Fibroblast of the conjunctiva (primary cell): ENCODE measurements at places on chromosomes 7 and 10.

DNA sequence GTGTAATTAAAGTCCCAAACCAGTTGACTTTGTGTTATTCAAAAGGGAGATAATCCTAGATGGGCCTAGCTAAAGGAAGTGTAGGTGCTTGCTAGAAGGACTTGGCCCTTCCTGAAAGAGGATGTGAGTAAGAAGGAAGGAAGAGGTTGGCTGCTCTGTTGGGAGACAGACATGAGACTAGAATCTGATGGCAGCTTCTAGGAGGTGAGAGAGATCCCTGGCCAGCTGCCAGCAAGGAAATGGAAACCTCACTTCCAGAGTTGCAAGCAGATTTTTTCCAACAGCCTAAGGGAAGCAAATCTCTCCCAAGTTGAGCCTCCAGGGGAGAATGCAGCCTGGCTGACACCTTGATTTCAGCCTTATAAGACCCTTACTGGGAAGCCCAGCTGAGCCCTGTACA lies 368.4 kb upstream of the ZMIZ1 start:
- no peak for DNase-seq

DNA sequence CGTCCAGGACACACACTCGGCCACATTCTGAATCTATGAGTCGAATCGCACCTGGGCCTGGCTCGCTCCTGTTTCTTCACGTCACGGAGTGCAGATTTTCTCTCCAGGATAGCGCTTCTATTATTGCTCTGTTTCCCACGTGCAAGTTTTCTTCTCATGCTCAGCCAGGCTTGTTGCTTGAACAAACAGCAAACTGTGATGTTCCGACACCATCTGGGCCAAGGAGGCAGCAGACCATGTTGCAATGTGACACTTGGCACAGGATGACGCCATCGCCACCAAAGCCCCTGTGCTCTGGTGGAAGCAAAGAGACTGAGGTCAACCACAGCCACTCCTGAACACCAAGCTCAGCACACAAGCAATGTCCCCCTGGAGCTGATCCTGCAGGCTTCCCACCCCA lies 507.1 kb upstream of the ADARB2 start:
- no peak for DNase-seq

DNA sequence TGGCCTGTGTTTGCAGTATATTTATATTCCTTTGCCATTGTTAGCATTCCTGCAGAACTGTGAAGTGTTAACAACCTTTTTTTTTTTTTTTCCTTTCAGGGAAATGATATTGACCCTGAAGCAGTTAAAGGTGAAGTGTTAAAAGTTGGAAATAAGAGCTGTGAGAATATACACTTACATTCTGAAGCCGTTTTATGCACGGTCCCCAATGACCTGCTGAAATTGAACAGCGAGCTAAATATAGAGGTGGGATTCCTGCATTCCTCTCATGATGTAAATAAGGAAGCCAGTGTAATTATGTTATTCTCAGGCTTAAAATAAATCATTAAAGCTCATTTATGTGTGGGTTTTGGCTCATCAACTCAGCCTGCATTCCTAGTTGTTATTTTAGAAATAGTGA lies 92.8 kb upstream of the CAPZA2 start:
- no peak for DNase-seq

DNA sequence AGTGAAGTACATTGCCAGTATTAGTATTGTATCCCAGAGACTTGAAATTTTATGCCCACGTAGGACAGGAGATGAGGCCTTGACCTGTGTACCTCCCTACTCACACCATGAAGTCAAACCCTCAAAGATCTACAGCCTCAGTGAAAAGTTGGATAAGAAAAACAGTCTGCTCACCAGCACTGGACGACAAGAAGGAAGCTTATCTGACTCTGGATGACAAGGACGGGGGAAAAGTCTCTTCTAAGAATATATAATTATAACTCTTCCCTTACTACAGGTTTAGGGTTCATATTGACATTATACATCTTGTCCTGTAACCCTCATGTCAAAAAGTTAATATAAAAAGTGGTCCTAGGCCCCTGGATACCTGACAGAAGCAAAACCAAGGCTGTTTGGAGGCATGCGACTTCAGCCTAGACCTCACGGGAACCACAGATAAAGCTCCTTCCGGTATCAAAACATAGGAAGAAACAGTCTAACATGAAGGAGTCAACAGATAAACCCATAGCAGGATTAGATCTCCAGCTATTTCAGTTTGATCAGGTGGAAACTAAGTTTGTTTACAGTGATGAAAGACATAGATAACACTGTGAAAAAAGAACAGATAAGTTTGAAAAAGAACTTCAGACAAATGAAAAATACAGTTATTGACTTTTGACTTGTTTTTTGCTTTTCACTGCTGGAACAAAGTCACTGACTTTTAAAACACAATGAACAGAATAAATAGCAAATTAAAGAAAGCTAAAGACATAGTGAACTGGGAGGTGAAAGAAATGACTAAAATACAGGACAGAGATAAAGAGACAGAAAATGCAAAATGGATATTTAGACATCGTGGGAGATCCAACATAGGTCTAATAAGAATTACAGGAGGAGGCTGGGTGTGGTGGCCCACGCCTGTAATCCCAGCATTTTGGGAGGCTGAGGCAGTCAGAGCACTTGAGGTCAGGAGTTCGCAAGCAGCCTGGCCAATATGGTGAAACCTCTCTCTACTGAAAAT lies 145.9 kb downstream of the PHTF2 start:
- no peak for DNase-seq

- DNase-seq: no peak
Observed at GRCh38 chr7:8613191-8613590, 179.8 kb downstream of the NXPH1 start.

DNA sequence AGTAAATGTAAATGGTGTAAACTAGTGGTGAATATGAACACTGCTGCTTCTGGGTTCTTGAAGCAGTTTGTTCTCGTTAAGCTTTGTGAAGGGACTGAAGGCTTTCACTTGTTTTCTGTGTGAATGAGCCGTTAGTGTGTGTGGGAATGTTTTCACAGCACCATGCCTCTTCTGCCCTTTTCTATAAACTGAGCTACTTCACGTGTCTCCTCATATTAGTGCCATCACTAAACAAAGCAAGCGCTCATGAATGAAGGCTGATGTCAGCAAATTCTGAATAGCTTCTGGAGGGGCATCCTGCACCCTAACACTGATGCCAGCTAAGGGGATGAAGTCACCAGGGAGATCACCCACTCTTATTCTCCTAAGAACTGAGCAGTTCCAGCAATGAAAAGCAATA lies 205.6 kb upstream of the ETV1 start:
- no peak for DNase-seq

DNA sequence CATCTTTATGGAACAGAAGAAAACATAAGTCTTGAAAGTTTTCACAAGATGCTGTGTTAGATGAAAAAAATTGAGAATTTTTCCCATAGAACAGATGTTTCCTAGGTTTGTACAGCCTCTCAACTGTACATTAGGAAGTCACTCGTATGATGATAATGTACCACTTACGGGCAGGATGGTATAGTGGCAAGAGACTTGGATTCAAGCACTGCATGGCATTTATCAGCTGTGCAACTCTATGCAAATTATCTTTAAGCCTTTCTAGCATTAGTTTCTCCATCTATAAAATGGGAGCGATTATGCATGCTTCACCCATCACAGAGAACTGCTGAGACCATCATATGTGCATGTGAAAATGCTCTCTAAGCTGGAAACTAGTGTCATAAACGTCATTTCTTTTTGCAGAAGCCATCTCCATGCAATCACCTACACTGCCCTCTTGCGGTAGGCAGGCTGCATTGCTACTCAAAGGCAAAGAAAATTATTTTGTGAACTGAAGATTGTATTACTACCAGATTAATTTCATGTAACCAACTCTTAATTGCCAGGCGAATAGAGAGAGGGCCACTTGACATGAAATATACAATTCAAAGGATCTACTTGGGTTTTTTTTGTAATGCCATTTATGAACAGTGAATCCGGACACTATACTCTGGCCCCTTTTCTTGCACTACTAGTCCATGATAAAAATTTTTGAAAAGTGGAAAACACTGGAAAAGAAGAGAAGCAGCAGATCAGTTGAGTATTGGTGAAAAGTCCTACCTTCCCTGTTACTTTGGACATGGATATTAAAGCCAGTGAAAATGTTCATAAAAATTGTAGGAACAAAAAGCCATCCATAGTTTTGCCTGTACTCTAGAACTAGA lies 102.3 kb downstream of the JAZF1 start:
- no peak for DNase-seq

DNA sequence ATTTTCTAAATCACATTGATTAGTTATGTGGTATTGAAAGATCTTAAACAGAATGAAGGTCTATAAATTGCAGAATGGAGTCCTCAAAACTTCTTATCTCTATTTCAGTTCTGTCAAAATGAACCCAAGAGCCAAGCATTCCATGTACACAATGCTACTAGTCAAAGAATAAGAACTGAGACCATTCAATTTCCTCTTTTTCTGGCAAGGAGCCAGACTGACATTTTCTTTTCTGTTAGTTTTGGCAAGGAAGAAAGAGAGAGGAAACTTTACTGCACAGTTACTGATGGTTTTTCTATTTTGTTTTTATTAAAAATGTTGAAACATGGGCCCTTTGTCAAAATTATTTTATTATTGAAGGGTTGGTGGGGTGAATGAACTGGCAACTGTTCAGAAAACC lies 181.8 kb upstream of the FERD3L start:
- DNase-seq: peak; percentile 4

GRCh38 chr10:69334302-69335062 lies 56.2 kb downstream of the HK1 start:
- DNase-seq: no peak

DNA sequence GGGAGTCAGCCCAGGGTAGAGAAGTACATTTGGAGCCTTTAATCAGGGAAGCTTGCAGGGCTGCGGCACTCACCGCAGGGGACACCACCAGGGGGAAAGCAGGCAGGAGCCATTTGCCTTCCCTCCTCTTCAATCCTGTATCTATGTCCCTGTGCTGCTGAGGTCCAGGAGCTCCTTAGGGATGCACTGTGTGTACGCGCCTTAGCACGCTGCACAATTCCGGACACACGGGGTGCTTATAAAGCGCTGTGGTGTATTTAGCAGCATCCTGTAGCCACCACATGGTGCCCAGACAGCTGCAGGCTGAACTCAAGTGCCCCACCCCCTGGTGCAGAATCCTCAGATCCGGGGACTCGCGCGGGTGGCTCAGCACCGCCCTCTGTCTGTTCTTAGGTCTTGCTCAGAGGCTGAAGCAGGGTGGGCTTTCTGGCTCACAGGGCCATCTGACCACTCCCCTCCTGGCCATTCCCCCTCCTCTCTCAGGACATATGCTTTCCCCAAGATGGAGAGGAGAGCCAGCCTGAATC lies 421.4 kb downstream of the SDK1 start:
- DNase-seq: peak; percentile 13

GRCh38 chr7:49638166-49638565 lies 135.3 kb upstream of the VWC2 start:
- DNase-seq: no peak

DNA sequence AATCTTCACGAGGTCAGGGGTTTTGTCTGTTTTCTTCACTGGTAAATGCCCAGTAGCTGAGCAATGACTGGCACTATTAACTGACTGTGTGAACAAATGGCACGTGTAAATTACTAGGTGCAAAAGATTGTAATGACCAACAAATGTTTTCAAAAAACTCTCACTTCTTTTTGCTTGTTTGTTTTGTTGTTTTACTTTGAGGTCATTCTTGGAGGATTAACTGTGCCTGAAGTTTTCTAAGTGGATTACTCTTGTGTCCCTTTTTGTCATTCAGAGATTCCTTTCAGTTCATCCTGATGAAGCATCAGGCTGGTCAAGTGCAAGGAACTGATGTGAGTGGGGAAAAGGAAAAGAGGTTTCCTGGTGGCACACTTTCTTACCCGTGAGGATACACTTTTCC lies 74.4 kb upstream of the PPP1R3C start:
- no peak for DNase-seq
